H9 (cell line): ENCODE measurements at places on chromosomes 3 and 15. TPM values are rescaled to one million over a fixed set of nuclear protein-coding genes. Genes with fewer than 3 reads are reported as not detected.

The SAXO2 gene
- total RNA-seq, result 2.6 and 3.1 TPM in 2 replicates

The FHIT gene
- total RNA-seq, result 3.0 and 4.0 TPM in 2 replicates

The MOBP gene
- total RNA-seq, result 0.13 TPM in 1 of 2 replicates, not detected in the other

The C2CD4A gene
- total RNA-seq, result not detected in 2 replicates

The FBXO40 gene
- 0.04 and 0.15 TPM in 2 replicates for total RNA-seq

The MYO5A gene
- total RNA-seq, result 21.8 and 22.0 TPM in 2 replicates

The MUC13 gene
- not detected in 2 replicates for total RNA-seq

The FRMD4B gene
- 2.0 and 3.4 TPM in 2 replicates for total RNA-seq

The PIERCE2 gene
- 0.44 TPM in 1 of 2 replicates, not detected in the other for total RNA-seq
